ENCODE measurements at places on chromosomes 1 and 21.
A peak's percentile ranks its signal among the peaks of the same experiment; 100 is the strongest.

GRCh38 chr1:200780545-200781369, 42.1 kb downstream of the CAMSAP2 start:
- DNase-seq = no peak

- no peak for DNase-seq
These were observed 18.1 kb downstream of the ZDHHC18 start for GRCh38 chr1:26844424-26845196.

GRCh38 chr1:117173006-117173405, 37.7 kb downstream of the VTCN1 start:
- no peak for DNase-seq

GRCh38 chr1:203448521-203449061, 27.0 kb upstream of the PRELP start:
- DNase-seq = no peak

DNA sequence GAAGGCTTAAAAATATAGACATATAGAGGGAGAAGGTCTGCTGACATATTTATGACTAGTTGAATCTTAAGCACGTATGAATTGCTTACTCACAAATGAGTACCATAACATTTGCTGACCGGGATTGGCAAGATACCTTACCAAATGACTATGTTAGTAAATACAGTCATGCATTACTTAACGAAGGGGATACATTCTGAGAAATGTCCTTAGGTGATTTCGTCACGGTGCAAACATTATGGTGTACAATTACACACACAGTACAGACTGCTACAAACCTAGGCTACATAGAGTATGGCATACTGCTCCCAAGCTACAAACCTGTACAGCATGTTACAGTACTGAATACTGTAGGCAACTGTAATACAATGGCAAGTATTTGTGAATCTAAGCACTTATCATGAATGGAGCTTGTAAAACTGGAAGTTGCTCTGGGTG, 19.4 kb upstream of the UBE2U start:
- no peak for DNase-seq

GRCh38 chr1:38028105-38028591, 15.6 kb downstream of the UTP11 start:
- DNase-seq = peak; percentile 81

GRCh38 chr1:153312570-153313186, at the start of gene PGLYRP3:
PGLYRP3 (minus strand) TSS chr1:153312952; CDS start chr1:153310665, 2,287 bp downstream.
- DNase-seq = no peak

- no peak for DNase-seq
These were observed 1.3 kb upstream of the S100A10 start for GRCh38 chr1:151994956-151995355.

DNA sequence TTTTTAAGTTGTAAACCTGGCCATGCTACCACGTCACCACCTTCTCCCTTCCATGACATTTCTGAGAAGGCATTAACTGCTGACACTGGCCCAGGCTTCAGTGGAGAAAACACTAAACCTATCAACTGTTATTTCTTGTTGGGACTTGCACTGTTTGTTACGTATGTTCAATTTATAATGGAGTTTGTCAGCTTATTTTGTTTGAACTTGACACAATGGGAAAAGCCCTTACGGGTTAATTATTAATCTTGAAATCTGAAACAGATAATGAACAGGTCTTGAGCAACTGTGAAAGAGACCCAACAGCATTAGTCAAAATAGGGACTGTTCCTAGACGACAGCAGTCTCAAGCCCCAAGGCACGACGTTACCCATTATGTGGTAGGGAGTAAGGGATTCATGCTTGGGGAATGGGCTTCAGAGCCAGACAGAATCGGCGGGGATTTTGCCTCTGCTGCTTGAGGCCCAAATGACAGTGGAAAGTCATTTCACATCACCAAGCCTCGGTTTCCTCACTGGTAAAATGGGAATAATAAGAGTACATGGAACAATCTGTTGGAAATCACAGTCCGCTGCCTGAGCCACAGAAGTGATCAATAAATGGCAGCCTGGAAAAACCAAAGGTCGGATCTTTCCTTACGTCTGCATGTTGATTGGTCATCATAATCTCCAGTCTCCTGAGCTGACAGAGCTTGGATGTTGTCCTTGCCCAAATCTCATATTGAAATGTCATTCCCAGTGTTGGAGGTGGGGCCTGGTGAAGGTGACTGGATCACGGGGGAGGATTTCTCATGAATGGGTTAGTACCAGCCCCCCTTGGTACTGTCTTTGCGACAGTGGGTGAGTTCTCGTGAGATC, 44.5 kb downstream of the TIAM1 start:
- DNase-seq = peak; percentile 21

Data from GM20000 (cell line).